ENCODE measurements at places on chromosomes 3 and 15.

- DNase-seq = no peak
Observed at GRCh38 chr15:57337868-57338411, 38.4 kb upstream of the CGNL1 start.

- DNase-seq = no peak
Observed at GRCh38 chr3:169430707-169431404, 232.7 kb downstream of the MECOM start.

- no peak for DNase-seq
Observed at GRCh38 chr3:62631488-62631887, 243.7 kb downstream of the CADPS start.

DNA sequence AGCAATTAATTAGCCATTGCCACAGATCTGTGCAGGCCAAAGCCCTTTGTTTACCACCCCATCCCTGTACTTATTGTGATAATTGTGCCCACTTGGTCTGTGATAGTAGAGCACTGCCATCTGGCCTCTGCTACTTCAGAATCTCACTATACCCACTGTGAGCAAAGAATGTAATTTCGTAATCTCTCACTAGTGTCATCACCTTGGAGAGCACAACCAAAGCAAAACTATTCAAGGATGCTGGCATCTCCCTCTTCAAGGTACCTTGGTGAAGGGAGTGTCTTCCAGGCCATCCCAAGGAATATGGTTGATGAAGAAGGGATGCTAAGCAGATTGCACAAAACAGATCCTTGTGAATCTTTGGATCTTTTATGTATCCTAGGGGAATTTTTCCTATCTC, 34.7 kb upstream of the NOX5 start:
- no peak for DNase-seq

DNA sequence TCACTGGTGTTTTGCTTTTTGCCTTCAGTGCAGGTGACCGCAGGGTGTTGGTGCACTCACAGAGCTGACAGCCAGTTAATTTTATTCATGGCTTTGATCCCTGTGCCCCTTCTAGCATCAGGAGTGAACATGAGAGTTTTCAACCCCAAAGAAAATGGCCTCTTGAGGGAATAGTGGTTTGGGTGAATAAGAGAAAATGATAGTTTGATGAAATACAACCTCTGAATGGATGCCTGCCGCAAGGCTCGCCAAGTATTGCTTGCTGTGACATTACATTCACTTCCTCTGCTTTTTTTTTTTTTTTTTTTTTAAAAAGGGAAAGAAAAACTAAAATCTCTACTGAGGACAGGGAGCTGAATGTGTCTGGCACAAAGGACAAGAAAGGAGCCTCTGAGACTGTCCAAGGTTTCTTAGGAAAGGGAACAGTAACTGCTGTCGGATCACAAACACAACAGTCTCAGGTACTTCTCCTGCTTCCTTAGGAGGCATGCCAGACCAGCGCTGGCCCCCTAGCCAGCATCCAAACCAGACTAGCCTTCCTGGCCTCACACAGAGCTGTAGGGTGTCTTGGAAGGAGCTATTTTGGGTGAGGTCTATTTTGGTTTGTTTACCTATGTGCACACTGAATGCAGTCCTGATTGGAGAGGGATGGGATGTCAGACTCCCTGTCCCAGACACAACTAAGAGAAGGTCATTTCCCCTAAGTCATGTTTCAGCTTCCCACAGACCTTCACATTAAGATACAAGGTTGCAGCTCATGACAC, 29.0 kb downstream of the CCDC80 start:
- no peak for DNase-seq

Data from cortex of kidney (tissue), 1 donor.